GDM1 (cell line): ENCODE measurements at places on chromosomes 7 and 10.

DNA sequence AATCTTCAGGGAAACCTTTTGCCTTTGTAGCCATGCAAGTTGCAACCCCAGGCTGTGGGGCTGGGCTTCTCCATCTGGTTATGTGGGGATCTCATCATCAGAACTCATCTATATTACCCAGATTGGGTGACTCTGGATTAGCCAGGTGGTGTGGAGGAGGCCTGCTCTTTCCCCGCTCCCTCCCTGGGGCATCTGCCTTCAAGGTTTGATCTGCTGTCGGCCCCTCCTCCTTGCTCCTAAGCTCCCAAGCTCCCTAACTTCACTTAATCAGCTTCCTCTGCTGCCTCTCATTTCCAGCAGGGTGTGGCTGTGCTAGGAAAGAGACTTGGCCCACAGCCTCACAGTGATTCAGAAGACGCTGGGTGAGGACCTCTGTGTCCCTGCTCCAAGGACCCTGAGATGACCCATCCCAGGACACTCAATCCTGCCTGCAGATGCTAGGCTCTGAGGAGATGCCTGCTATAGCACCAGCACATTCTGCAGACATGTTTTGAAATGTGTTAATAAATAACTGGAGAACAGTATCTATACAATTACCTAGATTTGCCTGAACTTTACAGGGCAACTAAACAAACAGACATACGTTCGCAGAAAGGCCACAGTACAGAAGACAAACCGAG is 392.1 kb upstream of the PODXL start:
- no peak for DNase-seq

DNA sequence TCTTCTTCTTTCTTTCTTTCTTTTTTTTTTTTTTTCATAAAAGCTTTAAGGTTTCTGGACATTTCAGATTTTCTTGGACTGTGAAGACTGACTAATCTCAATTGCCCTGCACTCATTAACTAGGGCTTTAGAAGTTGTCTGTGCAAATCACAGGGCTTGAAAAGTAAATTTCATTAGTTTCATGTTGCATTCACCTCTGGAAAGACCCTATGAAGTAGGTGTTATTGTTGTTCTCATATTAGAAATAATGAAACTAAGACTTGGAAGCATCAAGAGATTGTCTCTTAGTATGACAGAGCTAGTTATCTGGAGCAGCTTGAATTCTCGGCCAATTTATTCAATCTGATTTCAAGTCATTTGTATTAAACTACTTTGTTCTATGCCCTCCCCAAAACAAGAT is 28.2 kb upstream of the SEMA3D start:
- no peak for DNase-seq

- DNase-seq: peak; percentile 12
Measured at GRCh38 chr10:70528741-70529362, 50.3 kb downstream of the PALD1 start.

GRCh38 chr7:4769761-4770160 is 5.7 kb upstream of the AP5Z1 start:
- DNase-seq: no peak
